Lung (tissue), 17 donors: ENCODE measurements at places on chromosomes 3 and 15. TPM values are rescaled to one million over a fixed set of nuclear protein-coding genes. Genes with fewer than 3 reads are reported as not detected.

DNA sequence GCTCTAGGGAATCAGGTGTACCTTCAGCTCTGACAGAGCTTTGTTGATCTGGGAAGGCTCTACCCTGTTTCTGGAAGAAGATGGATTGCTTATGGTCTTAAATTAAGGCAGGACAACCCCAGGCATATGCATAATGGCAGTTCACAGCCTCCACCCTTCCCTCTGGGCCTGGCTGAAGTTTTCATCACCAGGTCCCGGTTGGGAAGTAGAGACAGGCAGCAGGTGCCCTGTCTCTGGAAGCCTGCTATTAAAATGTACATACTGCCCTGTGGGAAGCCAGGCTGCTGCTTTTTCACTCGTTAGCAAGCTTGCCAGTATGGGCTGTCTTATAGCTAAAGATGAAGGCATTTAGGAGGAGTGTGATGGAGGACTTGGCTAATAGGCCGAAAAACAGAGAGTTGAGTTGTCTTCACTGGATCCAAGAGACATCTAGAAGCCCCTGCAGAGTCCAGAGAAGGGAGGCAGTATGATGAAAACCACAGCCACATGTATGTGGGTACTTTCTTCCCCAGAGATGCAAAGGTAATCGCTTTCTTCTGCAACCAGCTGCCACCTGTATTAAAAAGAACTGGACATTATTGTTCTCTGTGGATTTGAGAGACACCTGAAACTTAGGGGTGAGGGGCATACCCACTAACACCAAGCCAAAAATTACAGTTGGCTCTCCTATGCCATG is 34.4 kb downstream of the ABHD2 start:
- DNase-seq = no peak

DNA sequence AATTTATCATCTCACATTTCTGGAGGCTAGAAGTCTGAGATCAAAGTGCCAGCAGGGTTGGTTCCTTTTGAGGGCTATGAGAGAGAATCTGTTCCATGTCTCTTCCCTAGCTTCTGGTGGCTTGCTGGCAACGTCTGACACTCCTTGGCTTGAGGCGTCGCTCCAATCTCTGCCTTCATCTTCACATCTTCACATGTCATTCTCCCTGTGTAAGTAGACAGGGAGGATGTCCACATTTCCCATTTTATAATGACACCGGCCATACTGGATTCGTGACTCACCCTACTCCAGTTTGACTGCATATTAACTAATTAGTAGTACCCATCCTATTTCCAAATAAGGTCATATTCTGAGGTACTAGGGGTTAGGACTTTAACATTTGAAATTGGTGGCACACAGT is 17.5 kb upstream of the ARHGAP31 start:
- DNase-seq = no peak

DNA sequence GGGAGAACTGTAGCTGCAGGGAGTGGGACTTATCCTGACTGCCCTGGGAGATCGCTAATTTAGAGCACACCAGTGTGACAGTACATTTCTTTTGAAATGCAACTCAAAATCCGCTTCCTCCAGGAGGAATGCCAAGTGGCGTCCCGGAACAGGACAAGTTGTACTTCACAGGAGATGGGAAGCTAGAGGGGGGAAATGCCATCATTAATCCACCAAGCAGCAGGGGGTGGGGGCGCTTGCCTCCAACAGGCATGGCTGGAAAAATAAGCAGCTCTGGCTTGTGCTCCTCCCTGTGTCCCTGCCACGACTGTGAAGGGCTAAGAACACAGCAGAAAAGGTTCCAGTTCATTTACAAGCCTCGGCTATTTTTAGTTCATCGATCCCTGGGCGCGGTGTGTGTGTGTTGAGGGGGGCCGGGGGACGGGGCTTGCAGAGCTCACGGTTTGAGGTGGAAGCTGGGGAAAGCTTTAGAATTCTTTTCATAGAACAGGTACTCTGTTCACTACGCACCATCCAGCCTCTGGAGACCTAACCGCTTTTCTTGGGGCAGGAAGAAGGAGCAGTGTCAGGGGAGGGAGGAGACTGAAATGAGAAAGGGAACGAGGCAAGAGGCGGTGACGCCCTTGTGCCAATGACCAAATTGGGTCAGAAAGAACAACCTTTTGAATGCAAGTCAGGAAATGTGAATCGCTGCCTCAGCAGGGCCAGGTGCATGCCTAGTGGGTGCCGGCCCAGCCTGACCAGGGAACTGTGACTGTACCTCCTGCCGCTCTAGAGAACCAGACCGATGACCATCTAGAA is 51.8 kb upstream of the DGKG start:
- DNase-seq = peak; percentile 44

VPS33B gene
- 6.5 TPM for total RNA-seq

CAMK2N2 gene
- total RNA-seq = 0.58 TPM
